ENCODE measurements at places on chromosomes 3 and 15.

GRCh38 chr3:53202331-53203015 lies 41.5 kb downstream of the PRKCD start:
- no peak for DNase-seq

DNA sequence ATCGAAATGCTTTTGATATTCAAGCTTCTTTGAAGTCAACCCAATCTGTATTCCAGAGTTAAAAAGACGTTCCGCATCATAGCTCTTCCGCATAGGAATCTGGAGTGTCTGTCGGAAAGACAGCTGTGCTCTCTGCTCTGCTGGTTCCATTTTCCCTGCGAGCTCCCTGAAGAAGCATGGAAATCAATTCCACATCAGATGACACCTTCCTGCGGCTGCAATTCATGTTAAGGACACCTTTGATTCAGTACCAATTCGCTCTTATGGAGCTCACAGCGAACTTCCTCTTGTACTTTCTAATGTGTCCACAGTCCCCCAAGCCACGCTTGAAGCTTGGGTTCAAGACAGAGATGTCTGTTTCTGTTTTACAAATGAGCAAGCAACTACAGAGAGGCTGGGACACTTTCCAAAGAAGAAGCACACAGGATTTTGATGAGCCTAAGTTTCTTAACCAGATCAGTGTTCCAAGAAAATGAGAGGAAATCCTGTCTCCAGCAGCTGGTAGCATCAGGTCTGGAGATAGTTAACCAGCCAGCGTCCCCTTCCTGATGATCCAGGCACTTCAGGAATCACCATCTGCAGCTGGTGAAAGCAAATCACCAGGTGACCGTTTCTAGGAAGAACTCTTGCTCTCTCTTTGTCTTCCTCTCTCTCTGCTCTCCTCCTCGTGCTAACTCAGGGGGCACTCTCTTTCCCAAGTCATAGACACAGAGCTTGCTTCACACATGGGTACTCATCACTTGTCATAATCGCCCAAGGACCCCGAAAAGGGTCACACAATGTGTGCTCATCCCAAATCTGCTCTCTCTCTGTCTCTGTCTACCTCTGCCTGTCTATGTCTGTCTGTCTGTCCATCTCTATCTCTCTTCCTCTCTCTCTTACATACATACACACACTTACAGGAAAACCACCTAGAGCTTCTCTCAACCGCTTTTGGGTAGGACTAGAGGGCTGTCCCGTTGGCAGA lies 281.8 kb downstream of the FAM43A start:
- DNase-seq = peak; percentile 2

GRCh38 chr15:36256404-36256807 lies 323.0 kb upstream of the CDIN1 start:
- no peak for DNase-seq

- peak; percentile 57 for DNase-seq
Observed at GRCh38 chr3:143207338-143207961, 87.9 kb downstream of the CHST2 start.

DNA sequence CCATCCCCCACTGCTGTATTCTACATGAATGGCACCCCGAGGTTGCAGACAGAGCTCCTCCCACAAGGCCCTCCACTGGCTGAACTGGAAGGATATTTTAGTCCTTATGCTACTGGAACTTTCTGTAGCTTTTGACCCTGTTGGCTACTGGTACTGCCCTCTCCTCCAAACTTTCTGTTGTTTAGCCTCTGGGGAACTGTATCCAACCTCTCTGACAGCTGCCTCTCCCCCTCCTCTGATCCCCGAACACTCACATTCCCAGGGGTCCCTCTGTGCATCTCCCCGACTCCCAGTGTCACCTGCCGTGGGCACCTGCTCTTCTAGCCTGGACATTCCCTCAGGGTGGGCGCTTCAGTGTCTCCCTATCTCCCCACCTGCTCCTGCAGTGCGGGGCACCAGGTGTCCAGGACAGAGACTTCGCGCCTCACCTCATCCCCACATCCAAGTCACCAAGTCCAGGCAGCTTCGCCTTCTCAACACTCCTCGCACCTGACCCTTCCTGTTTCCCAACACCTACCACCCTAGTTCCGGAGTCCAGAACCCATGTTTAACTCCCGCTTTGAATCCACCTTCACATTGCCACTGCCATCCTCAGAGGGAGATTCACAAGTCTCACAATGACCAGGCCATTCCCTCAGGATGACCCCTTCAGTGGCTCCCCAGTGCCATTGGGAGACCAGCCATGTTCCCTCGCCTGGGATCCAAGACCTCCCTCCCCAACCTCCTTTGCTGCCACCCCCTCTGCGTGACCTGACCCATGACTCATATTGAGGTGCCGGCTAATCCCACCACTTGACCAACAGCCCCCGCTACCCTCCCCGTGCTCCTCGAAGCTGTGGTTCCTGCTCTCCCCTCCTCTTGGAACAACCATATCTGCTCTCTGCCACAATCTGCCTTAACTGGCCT lies 34.2 kb downstream of the BDH1 start:
- DNase-seq = no peak

DNA sequence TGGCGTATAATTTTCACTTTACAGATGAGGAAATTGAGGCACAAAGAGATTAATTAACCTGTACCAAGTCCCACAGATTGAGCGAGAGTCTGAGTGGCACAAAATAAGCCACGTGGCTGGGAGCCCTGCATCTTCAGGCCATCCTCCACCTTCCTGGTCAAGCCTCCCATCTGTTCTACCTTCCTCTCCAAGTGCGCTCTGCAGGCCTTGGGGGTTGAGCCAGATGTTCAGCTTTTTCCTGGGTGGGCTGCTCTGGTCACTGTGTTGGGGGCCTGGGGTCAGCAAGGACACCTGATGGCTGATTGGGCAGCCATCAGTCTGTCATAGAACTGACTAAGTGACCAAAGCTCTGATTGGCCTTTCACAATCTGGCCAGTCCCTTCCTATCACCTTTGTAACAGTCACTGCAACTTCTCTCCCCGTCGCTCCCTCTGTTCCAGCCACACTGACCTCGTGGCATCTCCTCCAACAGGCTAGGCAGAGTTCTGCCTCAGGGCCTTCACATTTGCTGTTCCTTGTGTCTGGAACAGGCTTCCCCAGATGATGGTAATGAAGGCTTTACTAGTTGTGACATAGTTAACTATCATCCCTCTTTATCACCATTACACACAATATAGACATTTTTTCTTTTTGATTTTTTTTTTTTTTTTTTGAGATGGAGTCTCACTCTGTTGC lies 46.8 kb downstream of the SCN5A start:
- DNase-seq = no peak

- peak; percentile 90 for DNase-seq
Observed at GRCh38 chr15:65318870-65319356, 14.4 kb downstream of the RNU5B-1 start.

- no peak for DNase-seq
Observed at GRCh38 chr3:53583161-53583690, 88.8 kb downstream of the CACNA1D start.

GRCh38 chr3:79765911-79766310 lies 1.9 kb downstream of the ROBO1 start:
- DNase-seq = no peak

GRCh38 chr3:71010726-71011455 lies 572.6 kb downstream of the FOXP1 start:
- DNase-seq = peak; percentile 32

- no peak for DNase-seq
Observed at GRCh38 chr3:179037351-179037750, 34.3 kb downstream of the ZMAT3 start.

DNA sequence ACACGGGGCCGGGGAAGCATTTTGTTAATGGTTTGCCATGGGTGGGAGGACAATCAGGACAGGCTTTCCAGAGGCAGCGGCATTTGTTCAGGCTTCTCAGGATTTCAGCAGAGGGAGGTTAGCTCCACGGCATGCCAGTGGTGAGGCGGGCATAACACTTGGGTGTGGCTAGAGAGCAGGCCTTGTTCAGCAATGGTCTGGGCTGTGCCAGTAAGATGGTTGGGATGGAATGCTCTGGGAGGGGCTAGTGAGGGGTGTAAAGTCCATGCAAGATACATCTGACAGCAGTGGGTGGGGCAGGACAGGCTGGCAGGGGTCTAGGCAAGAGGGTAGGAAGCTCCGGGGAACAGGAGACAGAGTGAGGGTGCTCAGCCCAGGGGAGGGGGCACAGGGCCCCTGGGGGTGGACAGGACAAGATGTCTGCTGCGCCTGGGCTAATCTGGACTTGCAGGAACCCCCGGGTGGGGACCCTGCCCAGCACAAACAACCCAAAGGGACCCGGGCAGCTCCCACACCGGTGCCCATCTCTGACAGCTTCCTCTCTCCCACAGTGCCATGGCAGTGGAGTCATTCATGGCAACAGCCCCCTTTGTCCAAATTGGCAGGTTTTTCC lies 8.4 kb downstream of the TMEM43 start:
- no peak for DNase-seq

GRCh38 chr15:91952216-91952615 lies 98.7 kb downstream of the SLCO3A1 start:
- DNase-seq = no peak

DNA sequence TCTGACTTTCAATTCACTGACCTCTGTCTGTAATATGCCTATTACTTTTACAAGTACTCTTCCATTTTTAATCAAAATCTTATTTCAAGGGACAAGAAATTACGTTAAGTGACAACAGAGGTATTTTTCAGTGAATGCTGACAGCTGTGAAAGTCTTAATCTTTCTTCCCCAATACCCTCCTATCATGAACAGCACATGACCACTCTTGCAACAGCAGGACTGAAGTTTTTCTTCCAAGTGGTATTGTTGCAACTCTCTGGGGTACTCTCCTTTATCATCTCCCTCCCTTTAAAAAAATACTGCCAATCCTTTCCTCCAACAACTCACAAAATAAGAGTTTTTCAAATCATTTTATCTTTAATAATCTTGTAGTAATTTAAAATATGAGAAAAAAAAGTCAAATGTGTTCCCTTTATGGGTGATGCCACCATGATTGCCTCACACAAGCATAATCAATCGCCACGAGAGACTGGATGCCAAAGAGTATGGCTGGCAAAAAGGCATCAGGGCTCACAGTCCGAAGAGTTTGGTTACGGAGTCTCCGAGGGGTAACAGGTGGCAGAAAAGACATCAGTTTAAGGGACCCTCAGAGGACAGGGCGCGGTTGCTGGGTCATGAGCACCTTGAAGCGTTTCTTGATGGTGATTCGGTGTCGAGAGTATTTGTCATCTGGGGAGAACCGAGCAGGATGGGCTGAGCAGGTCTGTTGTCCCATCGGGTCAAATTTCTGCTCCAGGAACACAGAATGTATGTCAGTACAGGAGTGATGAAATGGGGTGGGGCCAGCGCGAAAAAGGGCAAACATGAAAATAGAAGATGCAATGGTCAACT lies 1.3 kb downstream of the NOP10 start:
- no peak for DNase-seq

GRCh38 chr3:46629551-46630517 lies 17.5 kb downstream of the FAM240A start:
- peak; percentile 89 for DNase-seq

DNA sequence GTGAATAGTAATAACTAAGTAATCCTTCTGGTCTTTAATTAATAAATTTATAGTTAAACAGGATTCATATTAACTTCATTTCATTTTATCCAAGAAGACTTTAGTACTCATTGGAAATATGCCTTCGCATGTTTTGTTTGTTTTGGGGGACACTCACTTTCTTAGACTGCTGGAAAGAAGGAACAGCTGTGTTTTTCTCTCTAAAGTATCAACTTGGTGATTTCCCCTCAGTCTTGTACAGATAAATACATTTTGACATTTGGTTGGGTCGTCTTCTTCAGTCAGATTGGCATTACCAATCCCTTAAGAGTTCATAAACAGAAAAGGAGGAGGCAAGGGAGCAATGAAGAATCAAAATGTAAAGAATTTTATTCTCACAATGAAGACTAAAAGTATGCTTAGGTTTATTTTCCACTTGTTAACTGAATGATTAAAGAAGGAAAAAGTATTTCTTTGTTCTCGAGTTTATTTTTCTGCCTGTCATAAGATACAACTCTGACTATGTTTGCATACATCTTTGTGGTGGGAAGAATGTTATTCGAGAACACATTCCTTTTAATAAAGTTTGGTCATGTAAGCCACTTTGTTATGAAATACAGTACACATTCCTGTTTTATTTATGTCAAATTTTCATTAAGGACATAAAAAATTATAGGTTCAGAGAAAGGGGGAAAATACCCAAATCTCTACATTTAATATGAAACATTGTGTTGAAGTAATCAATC lies 140.2 kb downstream of the GMNC start:
- DNase-seq = no peak

DNA sequence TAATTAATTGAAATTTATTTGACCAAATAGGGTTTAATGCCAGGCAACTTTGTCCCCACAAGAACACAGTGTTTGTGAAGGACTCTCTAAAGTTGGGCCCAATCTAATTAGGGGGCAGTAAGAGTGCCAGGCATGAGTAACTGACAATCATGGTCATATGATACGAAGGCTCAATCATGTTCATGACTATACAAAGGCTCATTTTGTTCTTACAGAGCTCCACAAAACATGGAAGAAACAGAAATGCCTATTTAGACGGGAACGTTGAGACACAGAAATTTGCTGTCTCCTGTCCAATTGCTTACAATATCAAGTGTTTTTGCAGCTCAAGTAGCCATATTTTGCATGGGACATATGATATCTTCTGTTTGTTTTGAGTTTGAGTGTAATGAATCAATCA lies 391.1 kb downstream of the SI start:
- no peak for DNase-seq

- no peak for DNase-seq
Observed at GRCh38 chr3:30078736-30079135, 527.7 kb upstream of the TGFBR2 start.

DNA sequence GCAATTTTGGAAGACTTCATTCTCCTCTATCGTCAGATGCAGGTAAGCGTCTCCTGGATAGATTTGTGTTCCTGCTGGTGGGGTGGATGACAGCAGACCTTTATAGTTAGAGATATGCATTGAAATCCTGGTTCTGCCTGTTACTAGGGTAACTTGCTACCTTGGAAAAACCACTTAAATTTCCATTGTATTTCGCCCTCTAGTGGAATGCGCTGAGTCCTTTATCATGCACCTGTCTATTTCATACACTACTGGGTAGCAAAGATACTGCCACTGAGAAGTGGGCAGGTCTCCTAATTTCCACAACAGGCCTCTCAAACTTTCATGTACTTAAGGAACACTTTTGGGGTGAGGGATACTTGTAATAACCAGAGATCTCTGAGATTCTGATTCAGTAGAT lies 209.5 kb upstream of the SUCLG2 start:
- peak; percentile 16 for DNase-seq

- no peak for DNase-seq
Observed at GRCh38 chr3:58867621-58868020, 182.2 kb downstream of the CFAP20DC start.

- DNase-seq = no peak
Observed at GRCh38 chr3:152151216-152151876, 117.4 kb upstream of the MBNL1 start.

DNA sequence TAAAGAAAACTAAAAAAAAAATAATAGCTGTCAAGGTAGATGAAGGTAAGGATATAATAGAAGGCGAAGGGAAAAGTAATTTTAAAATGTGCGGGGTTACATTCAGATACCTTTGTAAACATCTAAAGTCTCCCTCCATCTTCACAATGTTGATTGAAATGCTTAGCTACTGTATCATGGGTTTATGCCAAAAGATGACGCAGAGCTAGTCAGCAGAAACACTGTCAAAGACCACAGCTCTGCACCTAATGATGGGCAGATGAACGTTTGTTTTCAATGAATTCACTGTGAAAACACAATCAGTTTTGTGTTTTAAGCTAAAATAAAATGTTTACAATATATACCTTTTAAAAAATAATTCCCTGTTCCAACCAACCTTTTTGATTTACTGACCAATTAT lies 61.2 kb downstream of the RFTN1 start:
- no peak for DNase-seq

GRCh38 chr15:39413558-39413957 lies 167.3 kb upstream of the THBS1 start:
- DNase-seq = peak; percentile 35
